ENCODE measurements at places on chromosomes 13 and 19.

- DNase-seq, result no peak
Observed at GRCh38 chr13:50513300-50513877, 330.1 kb downstream of the DLEU7 start.

- no peak for DNase-seq
Observed at GRCh38 chr13:74273581-74273980, 139.4 kb upstream of the KLF12 start.

DNA sequence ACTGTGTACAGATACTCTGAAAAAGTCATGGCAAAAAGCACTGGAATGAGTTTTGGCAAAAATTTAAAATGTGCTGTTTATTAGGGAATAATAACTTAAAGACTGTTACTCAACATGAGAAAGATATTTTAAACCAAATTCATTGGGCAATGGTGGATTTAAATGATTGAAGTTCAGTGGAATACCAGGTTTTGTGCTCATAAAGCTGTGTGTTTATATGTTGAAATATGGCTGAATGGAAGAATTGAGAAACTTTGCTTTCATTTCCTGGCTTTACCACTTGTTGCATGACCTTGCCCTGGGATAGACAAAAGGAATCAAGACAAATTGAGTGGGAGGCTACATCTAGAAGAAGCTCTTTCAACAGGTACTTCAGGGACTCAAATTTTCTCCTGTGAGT, 246.4 kb downstream of the GPC5 start:
- DNase-seq, result no peak

DNA sequence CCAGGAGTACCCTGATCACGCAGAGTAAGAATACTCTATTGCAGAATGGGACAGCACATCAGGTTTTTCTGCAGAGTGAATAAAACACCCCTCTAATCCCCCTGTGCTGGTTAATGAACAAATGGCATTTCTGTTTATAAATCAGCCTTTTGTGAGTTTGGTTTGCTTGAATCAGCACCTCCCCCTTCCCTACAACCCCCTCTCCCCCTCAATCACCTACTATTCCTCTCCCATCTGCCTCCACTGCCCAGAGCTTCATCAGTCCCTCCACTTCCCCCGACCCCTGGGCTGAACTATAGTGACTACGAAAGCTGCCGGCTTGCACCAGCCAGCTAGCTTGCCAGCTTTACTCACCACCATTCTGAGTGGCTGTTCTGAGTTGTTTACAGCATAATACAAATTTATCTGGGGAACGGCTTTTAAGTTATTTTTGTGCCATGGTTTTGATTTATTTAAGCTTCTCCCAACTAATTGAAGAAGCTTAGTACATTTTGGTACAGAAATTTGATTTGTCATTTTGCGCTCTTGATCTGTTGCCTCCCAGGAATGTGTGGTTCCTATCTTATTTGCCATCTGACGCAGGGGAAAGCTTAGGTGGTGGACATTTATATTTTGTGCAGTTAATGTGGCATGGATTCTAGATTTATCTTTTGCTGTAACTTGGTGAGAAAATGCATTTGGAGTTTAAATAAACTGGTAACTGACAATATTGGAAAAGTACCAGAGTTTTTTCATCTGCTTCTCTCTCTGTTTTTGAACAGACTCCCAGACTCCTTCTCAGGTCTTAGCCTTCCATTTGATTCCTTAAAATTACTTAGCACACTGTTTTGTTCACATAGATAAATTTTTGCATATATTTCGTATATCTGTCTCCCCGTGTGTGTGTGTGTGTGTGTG, 41.7 kb upstream of the WDFY2 start:
- DNase-seq, result no peak

- no peak for DNase-seq
Observed at GRCh38 chr19:23436944-23437343, 41.7 kb upstream of the ZNF91 start.

DNA sequence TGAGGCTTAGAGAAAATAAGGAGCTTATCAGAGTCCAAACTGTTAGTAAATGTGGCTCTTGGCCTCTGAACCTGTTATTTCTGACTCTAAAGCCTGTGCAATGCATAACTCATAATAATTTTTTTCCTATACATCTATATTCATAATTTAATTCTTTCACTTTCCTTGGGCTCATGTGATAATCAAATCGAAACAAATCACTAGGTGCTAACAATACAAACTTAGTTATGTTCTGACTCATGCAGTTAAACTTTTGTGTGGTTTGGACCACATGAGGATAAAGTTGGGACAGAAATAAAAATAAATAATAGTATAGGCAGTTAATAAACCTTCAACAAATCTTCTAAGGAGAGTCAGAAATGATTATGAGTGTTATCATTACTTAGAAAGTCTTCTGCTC, 1629.0 kb downstream of the OLFM4 start:
- DNase-seq, result no peak

DNA sequence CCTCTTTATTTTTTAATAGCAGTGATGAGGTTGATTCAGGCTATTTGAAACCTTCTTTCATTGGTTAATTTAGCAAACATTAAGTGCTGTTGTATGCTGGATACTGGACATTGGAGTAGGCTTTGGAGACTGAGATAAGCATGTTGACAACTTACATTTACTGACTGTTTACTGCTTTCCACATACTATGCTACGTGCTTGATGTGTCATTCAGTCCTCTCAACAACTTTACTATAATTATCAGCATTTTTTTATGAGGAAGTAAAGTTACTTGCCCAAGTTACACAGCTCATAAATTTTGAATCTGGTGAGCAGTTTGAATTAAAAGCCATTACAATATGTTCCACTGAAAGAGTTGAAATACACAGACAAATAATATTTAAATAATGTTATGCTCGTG, 83.8 kb downstream of the GJA3 start:
- DNase-seq, result no peak

GRCh38 chr13:76489274-76489673, 396.9 kb downstream of the KCTD12 start:
- no peak for DNase-seq

GRCh38 chr13:80276371-80277289, 64.3 kb downstream of the SPRY2 start:
- DNase-seq, result no peak

GRCh38 chr19:45733160-45733810, at the start of gene MEIOSIN:
Gene MEIOSIN, plus strand, starts transcription at chr19:45733439. Its CDS starts 1,938 bp downstream, at chr19:45735377.
- no peak for DNase-seq
